ENCODE measurements at places on chromosomes 6 and 20.

GRCh38 chr6:42410861-42411260 is 40.9 kb downstream of the TRERF1 start:
- DNase-seq: no peak

GRCh38 chr20:35975576-35976373 is 7.4 kb downstream of the CNBD2 start:
- DNase-seq: no peak

GRCh38 chr20:37804584-37805566 is 98.1 kb upstream of the VSTM2L start:
- peak; percentile 73 for DNase-seq

- DNase-seq: peak; percentile 76
Measured at GRCh38 chr20:4607287-4607713, 114.4 kb upstream of the PRND start.

DNA sequence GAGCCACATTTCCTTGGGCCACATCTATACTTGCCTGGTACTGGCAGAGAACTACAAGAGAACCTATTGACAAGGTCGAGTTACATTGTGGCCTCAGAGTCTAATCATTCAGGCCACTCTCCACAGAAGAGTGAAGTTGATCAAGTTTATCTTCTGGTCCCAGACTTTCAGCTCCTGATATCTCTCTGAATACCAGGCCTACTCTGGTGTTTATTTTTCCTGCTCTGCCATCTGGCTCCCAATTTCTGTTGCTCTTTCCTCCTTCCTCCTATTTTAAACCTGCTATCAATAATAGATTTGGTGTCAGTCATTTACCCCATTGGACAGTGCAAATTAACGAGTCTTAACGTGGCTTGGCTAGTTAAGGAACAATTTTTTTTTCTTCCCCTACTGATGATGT is 46.6 kb downstream of the SCGN start:
- no peak for DNase-seq

DNA sequence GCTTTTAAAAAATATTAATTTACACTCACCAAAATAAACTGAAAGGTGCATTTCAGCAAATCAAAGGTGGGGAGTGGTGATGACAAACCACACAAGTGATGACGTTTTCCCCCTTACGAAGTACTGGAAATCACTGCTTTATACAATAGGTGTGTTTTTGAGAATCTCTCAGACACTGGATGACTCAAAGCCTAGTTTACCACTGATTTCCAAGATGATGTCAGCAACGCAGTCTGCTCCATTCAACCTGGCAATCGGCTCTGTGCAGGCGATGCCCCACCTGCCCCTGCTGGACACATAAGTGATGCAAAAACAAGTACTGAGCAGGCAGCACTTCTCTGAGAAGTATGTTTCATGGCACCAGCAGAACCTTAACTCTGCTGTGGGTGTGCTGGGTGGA is 114.4 kb downstream of the SOD2 start:
- no peak for DNase-seq

- DNase-seq: no peak
Measured at GRCh38 chr20:20864351-20865096, 152.1 kb upstream of the RALGAPA2 start.

DNA sequence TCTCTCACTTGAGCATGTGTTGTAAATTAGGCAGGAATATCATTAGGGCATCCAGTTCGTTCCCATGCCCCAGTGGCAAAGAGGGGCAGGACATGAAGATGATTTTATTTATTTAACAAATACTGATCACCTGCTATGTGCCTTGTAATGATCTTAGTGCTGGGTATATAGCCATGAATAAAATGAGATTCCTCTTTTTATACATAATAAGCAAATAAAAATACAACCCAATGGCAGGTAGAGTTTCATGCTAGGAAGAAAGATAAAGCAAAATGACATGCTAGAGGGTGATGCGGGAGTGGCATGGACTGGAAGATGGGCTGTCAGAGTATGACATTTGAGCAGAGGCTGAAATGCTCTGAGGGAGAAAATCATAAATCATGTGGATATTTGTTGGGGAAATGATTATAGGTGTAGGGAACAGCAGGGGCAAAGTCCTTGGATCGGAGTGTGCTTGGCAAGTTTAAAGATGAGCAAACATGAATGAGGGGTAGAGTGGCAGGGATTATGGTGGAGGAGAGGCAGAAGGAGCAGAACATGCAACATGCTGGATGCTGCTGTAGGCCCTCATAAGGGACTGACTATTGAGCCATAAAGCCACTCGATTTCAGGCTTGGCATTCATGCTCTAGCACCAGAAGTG is 342.1 kb downstream of the PLCB1 start:
- no peak for DNase-seq

DNA sequence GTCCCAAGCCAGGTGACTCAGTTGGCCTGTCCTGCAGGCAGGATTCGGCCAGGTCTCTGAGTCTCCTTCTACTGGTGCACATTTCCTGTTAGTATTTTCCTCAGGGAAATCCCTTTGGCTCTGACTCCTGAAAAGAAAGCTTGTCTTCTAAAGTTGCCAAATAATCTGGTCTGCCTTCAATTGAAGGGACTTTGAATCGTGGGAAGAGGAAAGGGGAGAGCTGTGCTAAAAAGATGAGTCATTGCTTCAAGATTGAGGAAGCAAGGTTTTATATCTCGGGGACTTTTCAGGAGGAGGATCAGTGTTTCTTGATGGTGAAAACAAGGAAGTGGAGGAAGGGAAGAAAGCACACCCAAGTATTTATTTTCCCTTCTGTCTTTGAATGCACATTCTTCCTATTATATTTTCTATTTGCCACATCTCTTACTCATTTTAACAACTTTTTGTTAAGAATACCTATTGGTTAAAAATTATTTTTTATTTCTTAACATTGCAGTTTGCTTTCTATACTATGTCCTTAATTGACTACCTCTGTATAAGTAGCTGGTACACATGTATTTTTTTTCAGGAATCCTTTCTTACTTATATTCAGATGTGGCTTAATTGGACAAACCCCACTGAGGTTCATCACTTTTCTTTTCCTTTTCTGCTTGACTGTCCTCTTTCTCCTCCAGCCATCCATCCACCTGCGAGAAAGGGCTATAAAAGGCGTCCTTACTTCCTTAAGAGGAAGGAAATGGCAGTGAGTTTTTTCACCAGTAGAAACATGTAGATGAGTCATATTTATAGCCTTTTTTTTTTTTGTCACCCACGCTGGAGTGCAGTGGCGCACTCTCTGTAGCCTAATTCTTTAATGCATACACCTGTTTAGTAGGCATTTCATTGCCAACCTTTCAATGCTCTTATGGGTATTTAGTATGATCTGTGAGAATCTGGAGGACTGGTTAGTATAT is 15.0 kb upstream of the IFNGR1 start:
- no peak for DNase-seq

DNA sequence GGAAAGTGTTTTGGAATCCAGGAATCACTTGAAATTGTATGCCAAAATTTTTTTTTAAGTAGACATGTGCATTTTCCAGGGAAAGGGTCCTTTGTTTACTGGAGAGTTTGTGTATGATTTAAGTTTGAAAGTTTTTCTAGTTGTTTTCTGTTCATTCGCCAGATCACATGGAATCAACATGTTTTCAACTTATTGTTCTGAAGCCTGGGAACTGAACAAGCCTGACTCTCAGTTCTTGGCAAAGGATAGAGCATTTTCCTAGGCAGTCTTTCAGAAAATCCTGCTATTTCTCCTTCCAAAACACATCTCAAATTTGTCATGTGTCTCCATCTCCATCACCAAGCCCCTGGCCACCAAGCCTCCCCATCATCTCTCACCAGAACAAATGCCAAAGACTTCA is 374.8 kb downstream of the MAFB start:
- DNase-seq: peak; percentile 33

- DNase-seq: no peak
Measured at GRCh38 chr6:149366267-149366921, 33.7 kb upstream of the SUMO4 start.

GRCh38 chr6:108113557-108114519 is 39.3 kb upstream of the OSTM1 start:
- DNase-seq: peak; percentile 40

DNA sequence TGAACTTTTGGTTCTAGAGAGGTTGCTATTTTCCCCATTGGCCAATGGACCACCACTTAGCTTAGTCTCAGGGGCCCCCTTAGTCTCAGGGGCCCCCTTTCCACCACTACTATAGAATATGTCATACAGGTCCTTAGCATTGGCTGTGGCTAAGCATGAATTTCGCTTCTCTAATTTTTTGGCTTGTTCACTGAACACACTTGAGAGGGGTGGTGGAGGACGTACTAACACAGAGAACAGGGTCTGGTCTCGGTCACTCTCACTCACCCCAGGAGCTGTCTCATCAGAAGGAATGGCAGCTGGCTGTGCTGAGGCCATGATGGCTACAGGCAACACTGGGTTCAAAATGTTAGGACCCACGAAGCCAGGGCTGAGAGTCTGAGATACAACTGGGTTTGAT is 30.3 kb downstream of the ZNF318 start:
- no peak for DNase-seq

DNA sequence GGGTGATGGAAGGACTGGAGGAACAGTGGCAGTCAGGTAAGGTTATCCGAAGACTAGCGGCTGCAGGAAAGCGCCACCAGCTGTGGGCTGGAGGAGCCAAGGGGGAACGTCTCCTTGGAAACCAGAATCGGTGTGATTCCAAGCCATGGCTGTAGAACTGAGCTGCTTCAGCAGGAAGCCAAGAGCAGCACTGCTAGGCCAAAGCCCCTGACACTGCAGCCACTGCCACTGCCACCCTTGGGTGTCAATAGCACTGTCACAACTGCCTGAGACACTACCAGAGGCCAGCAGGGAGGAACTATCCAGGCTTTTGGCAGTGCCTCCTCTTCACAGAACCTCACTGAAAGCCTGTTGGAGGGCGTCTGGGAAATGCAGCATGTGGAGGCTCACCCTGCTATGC is 289.6 kb upstream of the SUPT3H start:
- DNase-seq: no peak

GRCh38 chr6:165231581-165232561 is 77.5 kb downstream of the C6orf118 start:
- peak; percentile 82 for DNase-seq

DNA sequence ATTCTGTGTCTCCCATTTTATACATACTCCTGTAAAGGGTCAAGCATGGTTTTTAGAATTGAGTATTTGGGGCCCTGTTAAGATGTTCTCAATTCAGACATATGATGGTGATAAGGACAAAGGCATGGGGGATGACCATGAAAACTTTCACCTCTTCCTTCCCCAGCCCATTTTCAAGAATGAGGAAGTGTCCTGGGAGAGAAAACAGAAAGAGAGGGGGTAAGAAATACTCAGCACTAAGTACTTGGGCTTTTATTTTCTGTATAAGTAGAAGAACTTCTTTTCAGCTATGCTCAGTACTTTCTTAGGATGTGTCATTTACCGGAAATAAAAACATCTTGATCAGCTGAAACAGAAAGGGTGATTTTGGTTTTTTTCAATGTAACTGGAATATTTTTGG is 10.9 kb upstream of the MBOAT1 start:
- no peak for DNase-seq

GRCh38 chr20:19560881-19561480 is 197.1 kb upstream of the RIN2 start:
- DNase-seq: no peak

- no peak for DNase-seq
Measured at GRCh38 chr6:131778169-131778568, 29.7 kb upstream of the ENPP1 start.

- no peak for DNase-seq
Measured at GRCh38 chr20:59781226-59781625, 152.2 kb downstream of the SYCP2 start.

DNA sequence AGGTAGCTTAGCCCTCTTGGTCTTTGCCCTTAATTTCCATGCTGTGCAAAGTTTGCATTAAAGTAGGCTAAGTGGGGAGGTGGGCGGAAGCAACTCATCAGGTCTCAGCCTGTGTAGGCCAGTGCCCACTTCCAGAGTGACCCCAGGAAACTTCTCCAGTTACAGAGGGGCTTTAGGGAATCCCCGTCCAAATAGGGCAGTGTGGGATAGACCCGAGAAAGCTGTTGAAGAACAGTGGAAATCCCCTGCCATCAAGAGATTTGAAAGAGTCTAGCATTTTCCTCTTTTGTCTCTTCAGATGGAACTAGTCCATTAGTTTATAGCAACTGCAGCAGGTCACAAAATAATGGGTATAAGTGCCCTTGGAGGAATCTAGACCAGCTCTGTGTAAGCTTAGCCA is 20.2 kb downstream of the SF3B5 start:
- DNase-seq: no peak

- no peak for DNase-seq
Measured at GRCh38 chr6:52233975-52234823, 10.1 kb downstream of the IL17F start.

DNA sequence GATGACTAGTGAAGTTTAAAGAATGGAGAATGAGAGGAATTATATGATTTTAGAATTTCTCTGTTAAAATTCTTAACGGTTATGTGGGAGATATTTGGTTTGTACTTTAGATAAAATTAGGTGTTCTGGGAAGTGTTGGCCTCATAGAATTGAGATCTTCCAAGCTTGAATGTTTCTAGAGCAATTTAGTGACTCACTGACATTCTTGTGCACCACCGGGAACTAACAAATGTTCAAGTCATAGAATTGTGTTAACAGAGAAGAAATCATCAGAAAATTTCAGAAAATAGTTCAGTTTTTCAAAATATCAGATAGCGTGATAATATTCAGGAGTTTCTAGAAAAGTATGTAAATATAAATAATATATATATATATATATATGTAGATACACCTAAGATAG is 67.9 kb upstream of the BMP5 start:
- DNase-seq: no peak

- DNase-seq: no peak
Measured at GRCh38 chr6:137715589-137716045, 151.4 kb upstream of the TNFAIP3 start.

GRCh38 chr6:154511791-154512190 is 1.3 kb upstream of the CNKSR3 start:
- no peak for DNase-seq

DNA sequence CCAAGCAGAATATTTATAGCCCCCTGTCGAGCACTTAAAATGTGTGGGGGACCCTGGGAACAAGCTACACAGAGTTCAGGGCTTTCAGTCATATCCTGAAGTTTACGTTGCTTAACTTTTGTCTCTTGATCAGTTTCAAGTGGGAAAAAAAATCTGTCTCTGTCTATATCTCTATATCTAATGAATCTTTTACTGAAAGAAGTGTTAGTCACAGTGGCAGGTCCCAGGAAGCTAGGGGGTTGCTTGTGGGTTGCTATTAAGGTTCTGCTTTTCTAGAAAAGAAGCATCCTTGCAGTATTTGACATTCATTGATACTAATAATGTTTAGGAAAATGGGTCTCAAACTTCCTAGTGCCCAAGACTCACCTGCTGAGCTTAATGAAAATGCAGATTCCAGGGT is 76.7 kb upstream of the CLDN20 start:
- no peak for DNase-seq

DNA sequence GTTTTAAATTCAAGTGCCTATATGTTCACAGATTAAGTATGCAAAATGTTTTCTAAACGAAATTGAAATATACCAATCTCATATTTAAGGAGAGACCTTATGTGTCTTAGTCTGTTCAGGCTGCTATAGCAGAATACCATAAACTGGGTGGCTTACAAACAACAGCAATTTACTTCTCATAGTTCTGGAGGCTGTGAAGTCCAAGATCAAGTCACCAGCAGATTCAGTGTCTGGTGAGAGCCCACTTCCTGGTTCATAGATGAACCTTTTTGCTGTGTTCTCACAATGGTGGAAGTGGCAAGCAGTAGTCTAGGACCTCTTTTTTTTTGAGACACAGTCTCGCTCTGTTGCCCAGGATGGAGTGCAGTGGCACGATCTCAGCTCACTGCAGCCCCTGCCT is 3.5 kb upstream of the DSTN start:
- DNase-seq: no peak

- DNase-seq: no peak
Measured at GRCh38 chr6:113315165-113315564, 542.0 kb upstream of the MARCKS start.

GRCh38 chr6:14917109-14917910 is 328.6 kb upstream of the JARID2 start:
- no peak for DNase-seq
